ENCODE measurements at places on chromosomes 2 and 18.

DNA sequence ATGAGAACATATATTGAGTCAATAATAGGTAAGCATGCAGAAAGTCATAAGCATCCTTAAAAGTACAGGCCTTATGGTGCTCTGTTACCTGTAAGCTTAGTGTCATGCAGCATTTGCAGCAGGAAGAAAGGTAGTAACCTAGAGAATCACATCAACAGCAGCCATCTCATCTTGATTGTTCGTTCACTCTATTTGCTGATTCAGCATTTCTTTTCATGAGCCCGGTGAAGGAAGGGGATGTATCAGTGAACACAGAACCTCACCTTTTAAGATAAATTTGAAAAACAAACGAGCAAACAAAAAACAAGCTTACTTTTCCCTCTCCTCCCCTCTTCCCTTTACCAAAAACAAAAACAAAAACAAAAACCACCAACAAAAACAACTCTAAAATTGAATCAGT lies 89.9 kb downstream of the MIB1 start:
- DNase-seq = no peak

GRCh38 chr18:55592572-55592971 lies 4.6 kb upstream of the TCF4 start:
- no peak for DNase-seq

- no peak for DNase-seq
Measured at GRCh38 chr2:237178396-237178795, 92.7 kb downstream of the COPS8 start.

DNA sequence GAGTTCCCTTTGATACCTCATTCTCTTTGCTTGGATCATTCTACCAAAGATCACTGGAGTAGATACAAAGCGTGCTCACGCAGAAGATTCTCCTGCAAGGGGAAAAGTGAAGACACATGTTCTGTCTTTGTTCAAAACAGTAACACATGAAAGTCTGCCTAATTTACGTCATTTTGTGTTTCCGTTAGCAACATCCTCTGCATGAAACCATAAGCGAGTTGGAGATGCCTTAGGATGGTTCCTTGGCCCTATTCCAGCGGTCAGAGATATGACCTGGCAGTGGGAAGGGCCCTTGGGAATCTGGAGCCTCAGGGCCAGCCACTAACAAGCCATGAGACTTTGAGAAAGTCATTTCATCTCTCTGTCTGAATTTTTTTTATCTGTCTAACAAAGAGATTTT lies 180.9 kb upstream of the TWIST2 start:
- DNase-seq = no peak

GRCh38 chr2:36528766-36529392 lies 69.1 kb downstream of the FEZ2 start:
- DNase-seq = no peak

GRCh38 chr2:237692601-237693290 lies 65.4 kb downstream of the LRRFIP1 start:
- no peak for DNase-seq

DNA sequence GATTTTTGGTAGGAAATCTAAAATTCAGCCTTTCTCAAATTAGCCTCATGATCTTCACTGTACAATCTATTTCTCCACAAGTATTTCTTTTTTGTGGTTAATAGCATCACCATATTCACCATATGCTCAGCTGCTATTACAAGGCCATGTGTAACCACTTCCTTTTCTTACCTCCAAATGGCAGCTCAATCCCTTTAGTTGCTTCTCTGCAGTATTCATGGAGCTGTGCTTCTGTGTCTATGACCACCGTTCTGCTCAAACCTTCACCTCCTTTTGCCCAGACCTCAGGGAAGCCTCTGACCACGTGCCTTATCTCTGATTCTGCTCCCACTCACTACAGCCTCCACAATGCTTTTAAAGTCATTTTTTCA lies 126.7 kb upstream of the TMEM200C start:
- DNase-seq = no peak

DNA sequence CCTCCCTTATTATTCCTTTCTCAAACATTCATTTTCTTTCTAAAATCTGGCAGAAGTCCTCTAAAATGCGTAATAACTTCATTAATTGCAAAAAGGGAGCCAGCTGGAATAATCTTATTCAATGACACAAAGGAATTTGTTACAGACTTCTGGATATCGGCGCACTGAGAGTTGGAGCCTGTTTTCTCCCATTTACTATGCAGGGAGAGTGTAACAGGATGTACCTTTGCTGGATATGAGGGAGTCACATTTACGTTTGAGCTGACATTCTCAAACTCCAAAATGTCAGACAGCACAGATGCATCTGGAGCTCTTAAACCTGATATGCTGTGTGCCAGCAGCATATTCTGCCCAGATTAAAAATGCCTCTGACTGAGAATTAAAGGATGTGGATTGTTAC lies 275.3 kb downstream of the TMX3 start:
- DNase-seq = no peak

DNA sequence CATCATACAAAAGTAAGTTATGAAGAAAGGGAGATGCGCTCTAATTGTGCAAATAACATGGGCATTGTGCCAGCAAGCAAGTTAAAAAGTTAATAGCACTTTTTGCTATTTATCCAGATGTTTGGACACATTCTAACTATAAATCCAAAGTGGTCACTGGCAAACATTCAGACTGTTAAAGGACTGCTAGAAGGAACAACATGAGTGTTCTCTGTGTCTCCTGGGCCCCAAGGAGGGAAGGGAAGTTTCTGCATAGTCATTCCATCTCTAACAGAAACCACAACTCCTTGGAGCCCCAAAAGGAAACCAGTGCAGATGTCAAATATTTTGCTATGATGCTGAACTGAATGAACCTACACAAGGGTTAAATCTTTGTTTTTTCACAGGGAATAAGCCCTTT lies 213.3 kb upstream of the HNRNPA3 start:
- no peak for DNase-seq

DNA sequence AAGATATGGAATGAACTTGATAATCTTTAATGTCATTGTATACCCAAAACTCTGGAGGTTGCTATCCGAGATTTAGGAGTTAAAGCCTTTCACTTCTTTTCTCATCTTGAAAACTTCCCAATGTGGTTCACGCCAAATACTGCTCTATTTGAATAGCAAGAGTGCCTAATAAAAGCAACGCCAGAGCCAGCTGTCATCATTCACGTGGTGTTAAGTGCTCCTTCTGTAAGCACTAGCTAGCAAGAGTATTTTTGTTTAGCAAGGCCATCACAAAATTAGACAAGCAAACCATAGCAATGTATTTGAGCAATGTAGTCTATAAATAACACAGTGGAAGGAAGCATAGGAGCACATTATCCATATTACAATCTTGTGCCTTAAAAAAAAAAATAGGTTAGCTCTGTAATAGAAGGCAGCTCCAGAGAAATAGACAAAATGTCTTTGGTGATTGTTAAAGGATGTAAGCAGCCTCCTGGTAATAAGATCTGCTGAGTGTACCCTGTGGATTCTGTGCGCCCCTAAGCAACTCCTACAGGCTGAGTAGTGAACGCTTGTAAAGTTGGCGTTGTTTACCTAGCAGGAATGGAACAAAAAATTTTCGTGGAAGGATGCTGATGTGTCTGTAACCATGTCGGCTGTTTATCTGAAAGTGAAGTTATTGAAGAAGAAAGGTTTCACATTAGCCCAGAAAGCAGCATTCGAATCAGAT lies 518.0 kb downstream of the CNTNAP5 start:
- no peak for DNase-seq

DNA sequence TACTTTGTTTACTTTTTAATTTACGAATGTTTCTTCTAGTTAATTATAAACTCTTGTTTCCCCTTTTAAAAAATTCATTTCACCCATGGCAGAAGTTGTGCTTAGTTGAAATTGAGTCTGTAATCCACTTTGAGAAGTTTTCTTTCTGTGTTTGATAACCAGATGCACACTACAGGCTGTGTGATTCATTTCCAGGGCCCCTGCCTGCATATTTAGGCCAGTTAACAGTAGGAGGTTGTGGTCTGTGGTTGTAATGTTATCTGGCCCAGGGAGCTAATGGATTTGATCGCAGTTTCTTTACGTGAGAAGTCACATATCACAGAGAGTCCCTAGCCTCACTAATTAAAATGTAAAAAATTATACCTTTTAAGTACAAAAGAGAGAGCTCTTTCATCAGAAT lies 3.3 kb downstream of the CDH7 start:
- DNase-seq = no peak

DNA sequence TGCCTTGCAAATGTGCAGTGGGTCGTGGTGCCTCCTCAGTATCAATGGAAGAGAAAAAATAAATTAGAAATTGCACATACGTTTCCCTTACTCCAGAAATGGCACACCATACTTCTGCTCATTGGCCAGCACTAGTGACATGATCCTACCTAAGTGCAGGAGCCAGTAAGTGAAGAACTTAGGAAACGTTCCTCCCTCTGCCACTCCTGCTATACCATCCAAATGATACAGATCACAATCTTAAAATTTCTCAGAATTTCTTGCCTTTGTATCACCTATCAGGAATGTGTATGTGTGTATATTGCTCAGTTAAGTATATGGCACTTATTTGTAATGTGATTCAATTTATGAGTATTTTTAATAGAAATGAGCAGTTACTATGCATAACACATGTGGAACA lies 237.0 kb upstream of the UBE2E3 start:
- no peak for DNase-seq

DNA sequence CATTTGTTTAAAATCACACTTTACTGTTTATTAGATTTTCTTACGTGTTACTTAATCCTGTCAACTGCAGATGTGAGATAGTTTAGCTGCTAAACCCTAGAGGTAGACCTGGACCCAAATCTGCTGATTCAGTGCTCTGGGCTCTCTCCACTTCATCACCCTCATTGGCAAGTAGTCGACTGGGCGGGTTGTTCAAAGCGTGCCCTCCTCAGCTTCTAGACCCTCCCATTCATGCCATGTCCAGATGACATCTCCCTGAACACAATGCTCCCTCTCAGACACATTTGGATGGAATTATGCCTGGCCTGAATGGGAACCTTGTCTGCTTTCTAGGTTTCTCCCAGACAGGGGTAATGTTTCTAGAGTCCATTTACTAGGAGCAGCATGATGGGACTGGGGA lies 43.7 kb downstream of the RPIA start:
- no peak for DNase-seq

DNA sequence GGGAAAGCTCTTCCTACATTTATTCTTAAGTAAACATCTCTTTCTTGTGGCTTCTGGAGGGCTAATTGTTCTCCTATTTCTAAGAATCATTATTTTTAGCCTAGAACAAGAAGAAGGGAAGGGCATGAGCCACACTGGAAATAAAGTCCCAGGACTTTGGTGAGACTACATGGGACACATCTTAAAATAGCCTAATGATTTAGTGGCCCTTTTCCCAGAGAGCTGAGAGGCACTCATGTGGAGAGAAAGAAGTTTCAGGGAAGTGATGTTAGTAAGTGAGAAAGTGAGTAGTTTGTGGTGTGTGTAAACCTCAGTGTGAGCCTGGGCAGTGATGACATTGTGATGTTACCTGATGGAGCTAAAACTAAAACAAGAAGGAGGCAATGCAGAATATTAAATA lies 14.6 kb downstream of the ITGA4 start:
- no peak for DNase-seq

All from stimulated activated CD4-positive, alpha-beta T cell treated with anti-CD3 and anti-CD28 coated beads, Interleukin-12 subunit alpha, Interleukin-12 subunit beta, amount 100 ng/mL, for 48 hours (primary cell).